ENCODE measurements at places on chromosomes 4 and X.

DNA sequence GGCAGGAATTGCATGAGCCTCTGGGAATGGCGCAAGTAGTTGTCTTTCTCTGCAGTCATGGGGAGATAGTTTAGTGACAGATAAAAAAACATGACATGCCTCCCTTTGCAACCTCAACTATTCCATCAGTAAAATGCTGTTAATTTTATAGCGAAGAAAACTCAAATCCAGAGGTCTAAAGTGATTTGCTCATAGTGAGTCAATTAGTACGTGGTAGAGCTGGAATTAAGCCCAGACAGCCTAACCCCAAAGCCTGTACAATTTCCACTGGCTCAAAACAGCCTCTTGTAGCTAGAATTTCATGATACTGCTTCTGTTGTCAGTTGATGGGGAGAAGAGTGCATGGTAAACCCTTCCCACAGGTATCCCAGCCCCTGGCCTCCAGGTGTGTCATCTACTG lies 81.3 kb upstream of the TRPC5 start:
- no peak for DNase-seq

DNA sequence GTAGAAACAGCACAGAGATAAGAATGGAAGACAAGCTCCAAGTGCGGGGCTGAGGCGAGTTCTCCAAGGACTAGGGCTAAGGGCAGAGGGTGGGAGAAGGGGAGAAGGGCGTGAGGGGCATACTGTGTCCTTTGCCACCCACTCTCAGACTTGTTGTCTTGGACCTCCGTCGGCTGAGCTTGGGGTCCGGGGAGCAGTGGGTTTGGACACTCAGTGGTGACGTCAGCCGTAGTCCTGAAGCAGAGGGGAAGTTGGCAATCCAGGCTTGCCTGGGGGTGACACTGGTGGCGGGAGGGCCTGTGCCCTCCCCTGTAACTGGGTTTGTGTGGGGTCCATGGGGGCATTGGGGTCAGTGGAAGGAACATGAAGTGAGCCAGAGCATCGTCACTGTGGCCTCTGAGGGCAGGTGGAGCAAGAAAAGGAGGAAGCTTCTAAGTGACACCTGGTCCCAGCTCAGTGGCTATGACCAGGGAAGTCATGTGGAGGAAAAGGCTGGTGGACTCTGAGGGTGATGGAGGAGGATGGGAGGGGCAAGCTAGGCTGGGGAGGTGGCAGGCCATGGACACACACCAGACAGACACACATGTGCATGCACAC lies 17.6 kb downstream of the CD99 start:
- DNase-seq = no peak

DNA sequence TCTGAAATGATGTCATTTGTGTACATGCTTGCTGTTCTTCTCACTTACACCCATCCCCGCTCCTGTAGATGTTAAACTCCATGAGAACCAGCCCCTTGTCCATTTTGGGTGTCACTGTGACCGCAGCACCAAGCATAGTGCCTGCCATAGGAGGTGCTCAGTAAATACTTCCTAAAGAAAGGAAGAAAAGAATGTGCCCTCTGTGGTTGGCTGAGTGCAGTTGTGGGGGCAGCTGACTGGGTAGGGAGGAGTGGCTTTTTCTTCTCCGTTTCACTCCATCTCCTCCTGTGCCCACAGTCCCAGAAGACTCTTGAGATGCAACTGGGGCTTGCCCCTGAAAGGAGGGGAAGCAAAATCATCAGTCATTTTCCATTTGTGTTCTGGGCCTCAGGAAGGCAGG lies 25.5 kb downstream of the PHEX start:
- no peak for DNase-seq

DNA sequence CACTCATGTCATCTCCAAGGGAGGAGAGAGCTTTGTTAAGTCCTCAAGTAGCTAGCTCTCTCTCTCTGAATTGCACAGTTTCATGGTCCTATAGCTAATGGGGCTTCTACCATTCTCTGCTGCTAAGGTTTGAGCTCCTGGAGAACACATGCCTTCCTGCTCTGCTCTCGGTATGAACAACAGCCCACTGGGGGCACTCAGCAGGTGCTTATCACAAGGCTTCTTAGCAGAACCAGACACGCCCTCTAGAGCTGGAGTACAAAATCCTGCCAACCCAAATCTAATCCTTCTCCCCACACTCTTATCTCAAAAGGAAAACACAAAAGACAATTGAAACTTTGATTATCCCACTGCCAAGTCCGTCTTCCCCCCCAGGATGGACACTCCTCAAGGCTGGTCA lies 176.5 kb downstream of the HS3ST1 start:
- no peak for DNase-seq

GRCh38 chr4:866761-867390 lies 40.9 kb upstream of the CPLX1 start:
- no peak for DNase-seq

DNA sequence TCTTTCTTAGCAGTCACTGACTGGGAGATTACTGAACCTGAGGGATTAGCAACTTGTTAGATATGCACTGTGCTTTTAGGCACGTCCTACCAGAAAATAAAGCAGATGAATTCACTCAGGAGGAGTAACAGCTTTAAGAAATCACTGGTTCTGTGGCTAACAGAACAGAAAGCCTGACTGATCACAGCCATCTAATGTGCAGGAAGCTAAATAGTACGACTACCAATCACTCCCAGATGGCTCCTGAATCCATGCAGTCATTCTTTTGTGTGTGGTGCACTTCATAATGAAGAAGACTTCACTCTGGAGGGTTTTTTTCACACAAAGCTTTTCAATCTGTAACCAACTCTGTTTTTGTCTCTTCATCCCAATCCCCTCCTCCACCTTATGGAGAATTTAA lies 305.3 kb upstream of the INTU start:
- DNase-seq = no peak

DNA sequence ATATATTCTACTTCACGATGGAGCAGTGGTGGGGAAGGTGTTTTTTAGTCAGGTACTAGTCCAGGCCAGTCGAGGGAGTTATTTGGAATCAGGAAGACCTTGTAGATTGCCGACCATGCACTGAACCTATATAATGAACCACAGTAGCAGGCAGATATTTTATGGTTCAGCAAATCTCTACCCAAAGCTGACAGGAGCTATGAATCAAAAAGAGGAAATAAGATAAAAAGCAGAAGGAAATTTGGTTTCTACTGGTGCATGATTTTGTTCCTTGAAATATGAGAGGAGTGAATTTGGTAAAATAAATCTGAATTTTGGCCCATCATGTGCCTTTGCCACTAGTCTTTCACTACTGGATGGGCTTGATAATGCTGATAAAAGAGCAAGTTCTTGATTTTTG lies 924.3 kb upstream of the DIAPH2 start:
- DNase-seq = no peak

- no peak for DNase-seq
These were observed 39.3 kb upstream of the TXK start for GRCh38 chr4:48173056-48173991.

- no peak for DNase-seq
These were observed 142.8 kb downstream of the MGST2 start for GRCh38 chr4:139808381-139808807.

GRCh38 chrX:10087391-10087790 lies 69.4 kb upstream of the CLCN4 start:
- no peak for DNase-seq

GRCh38 chrX:97685753-97686152 lies 802.0 kb downstream of the RPA4 start:
- DNase-seq = no peak

- DNase-seq = no peak
These were observed 13.5 kb downstream of the CTAG1B start for GRCh38 chrX:154605566-154605965.

DNA sequence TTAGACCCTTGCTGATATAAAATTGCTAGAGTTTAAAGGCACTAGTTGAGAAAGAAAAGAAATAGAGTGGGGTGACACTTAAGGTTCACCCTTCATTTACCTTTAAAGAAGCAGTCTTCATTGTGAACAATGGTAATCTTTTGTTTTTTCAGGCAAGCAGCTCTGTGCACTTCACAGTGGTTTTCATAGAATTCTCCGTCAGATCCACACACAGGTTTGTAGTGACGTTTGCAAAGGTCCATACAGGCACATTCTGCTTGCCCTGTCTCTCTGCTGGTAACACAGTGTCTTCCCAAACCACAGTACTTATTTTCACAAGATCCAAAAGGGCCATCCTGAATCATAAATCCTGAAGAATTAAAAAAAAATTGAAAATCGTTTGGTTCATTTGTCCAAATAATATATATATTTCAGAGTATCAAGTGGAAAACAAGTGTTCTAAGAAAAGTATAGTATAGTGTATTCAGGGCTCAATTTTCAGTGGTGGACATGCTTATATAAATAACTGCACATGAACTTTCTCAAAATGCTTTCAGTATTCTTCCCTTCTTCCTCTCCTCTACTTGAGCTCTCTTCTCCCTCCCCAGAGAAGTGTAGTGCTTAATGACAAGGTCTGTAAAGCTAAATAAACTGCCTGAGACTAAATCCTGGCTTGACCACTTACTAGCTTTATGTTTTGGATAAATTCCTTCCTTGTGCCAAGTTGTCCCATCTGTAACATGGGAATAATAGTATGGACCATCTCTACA lies 243.3 kb downstream of the FSTL5 start:
- no peak for DNase-seq

- DNase-seq = no peak
These were observed 942 bp upstream of the L1CAM start for GRCh38 chrX:153886915-153887314.

- no peak for DNase-seq
These were observed 84.2 kb upstream of the HS3ST1 start for GRCh38 chr4:11512871-11513270.

DNA sequence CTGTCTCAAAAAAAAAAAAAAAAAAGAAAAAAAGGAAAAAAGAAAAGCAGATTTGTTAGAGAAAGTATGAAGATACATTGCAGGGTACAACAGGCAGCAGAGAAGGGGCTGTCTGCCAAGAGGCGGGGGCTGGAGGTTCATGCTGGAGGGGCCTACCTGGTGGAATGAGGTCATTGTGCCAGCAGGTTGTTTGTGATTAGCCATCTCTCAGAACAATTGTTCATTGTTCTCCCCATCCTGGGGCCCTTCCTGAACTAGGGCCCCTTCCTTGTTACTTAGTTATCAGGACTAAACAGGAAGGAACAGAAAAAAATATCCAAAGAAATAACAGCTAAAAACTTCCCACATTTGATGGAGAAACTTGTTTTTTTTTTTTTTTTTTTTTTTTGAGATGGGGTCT lies 14.0 kb upstream of the GPKOW start:
- DNase-seq = no peak

GRCh38 chrX:38871129-38872029 lies 70.1 kb downstream of the MID1IP1 start:
- DNase-seq = no peak

- no peak for DNase-seq
These were observed 64.9 kb upstream of the DYNLT3 start for GRCh38 chrX:37912304-37912703.

- no peak for DNase-seq
These were observed 61.9 kb downstream of the ARHGAP10 start for GRCh38 chr4:147793569-147794313.

DNA sequence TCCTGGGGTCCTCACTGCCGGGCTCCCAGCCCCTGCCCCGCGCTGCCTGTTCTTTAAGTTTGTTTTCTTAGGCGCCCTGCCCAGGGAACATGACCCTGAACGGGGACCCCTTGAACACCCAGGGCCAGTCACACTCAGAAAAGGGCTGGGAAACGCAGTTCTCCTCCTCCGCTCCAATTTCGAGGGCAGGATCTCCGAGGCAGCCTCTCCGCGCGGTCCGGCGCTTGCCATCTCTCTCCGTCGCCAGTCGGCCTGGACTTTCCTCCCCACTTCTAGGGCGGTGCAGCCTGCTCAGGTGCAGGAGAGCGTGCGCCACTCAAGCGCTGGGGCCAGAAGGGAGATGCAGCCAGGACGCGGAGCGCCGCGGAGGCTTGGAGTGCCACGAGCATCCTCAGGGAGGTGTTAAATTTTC lies 9.9 kb downstream of the PRDM8 start:
- DNase-seq = no peak

GRCh38 chrX:41064018-41064417 lies 21.2 kb upstream of the USP9X start:
- DNase-seq = no peak

DNA sequence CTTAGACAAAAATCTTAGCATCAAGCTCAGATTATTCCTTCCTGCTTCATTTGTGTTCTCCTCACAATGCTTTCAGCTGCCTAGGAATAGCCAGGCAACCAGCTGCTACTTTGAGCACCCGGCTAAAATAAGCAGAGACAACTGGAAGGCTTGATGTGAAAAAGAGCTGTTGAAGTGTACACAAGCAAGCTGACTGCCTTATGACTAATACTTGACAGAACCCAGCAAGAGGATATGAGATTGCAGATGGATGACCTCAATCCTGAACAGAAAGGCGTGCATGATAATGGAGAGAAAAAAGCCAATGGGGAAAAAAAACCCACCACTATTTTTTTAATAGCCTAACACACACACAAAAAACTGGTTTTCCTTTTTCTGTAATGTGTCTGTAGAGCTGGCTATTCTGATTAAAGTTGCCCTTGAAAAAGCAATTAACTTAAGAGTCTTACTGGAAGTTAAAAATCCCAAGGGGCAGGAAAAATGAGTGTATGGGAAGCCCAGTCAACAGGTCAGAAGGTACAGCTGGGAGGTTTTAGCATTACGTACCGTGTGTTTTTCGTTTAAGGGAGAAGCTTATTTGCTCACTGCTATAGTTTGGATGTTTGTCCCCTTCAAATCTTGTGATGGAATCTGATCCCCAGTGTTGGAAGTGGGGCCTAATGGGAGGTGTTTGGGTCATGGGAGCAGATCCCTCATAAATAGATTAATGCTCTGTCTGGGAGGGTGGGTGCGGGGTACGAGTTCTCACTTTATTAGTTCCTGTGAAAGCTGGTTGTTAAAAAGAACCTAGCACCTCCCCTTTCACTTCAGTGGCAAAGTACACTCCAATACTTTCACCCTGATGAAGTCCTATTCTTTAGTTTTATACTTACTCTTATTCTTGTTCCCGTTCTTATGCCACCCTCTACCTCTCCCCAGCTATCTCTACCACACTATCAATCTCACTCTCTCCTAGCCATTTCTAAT lies 37.1 kb upstream of the HERC6 start:
- DNase-seq = no peak

- DNase-seq = no peak
These were observed 44.9 kb upstream of the SMAD1 start for GRCh38 chr4:145436796-145437195.

DNA sequence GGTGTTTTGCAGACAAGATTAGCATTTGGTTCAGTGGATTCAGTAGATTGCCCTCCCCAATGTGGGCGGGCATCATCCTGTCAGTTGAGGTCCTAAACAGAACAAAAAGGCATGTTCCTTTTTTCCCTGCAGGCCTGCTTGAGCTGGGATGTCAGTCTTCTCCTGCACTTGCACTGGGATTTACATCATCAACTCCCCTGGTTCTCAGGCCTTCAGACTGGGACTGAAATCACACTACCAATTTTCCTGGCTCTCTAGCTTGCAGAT lies 278.9 kb upstream of the FTHL17 start:
- no peak for DNase-seq

All from central memory CD4-positive, alpha-beta T cell (primary cell).